ENCODE measurements at places on chromosomes 1 and 21. TPM values are rescaled to one million over a fixed set of nuclear protein-coding genes. Genes with fewer than 3 reads are reported as not detected.

The COL16A1 gene
- 5.5 TPM for total RNA-seq

The OPTC gene
- total RNA-seq, result not detected

The CLCA4 gene
- total RNA-seq, result not detected

The CDCA8 gene
- 48.4 TPM for total RNA-seq

The NTMT2 gene
- total RNA-seq, result not detected

The GBP5 gene
- total RNA-seq, result not detected
